ENCODE measurements at places on chromosomes 12 and 14. TPM values are rescaled to one million over a fixed set of nuclear protein-coding genes. Genes with fewer than 3 reads are reported as not detected.
A peak's percentile ranks its signal among the peaks of the same experiment; 100 is the strongest.

DNA sequence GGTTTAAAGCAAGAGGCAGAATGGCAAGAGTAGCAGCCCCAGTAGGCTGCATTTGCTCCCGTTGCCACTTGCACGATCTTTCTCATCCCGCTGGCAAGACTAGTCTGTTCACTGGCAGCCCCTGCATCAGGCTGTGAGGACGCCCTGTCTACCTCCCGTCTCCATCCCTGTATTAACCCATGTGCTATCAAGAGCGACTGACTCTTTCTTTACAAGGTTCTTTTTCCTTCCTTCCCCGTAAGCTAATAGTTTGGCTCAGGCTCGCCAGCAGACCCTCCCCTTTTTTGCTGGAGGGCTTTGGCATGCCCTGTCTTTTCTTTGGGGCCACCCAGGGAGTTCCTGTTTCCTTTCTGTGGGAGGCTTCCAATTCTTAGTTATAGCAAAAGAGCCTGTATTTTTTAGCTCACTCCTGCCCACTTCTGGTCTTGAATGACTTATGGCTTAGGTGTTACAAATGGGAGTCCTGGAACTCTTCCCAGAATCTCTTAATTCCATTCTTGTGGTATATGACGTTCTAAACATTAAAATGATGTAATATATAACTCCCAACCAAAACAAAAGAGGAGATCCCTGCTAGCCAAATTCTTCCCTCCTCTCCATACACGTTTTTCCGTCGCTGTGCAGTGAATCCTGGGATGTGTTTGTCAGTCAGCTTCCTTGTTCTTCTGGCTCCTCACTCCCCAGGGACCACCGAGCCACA, 149.0 kb downstream of the PRKCH start:
- DNase-seq: peak; percentile 86

TUBA1A gene
- 884 TPM for total RNA-seq

GRCh38 chr12:115771065-115771464, 506.4 kb downstream of the MED13L start:
- DNase-seq: no peak

DNA sequence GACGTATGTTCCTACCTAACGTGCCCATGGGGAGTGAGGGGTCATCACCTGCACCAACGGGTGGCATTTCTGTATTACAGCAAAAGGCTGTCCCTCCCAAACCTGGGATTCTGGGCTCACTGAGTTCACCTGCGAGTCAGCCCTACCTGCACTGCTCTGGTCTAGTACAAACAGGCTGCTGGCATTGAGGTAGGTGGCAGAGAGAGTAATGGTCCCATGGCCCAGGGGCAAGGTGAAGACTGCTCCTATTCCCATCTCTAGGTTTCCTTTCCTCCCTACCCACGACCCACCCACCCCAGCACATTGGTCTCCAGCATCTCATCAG, 421 bp downstream of the SUOX start:
- no peak for DNase-seq

GRCh38 chr12:111224186-111225066, 144.5 kb downstream of the PHETA1 start:
- no peak for DNase-seq

DNA sequence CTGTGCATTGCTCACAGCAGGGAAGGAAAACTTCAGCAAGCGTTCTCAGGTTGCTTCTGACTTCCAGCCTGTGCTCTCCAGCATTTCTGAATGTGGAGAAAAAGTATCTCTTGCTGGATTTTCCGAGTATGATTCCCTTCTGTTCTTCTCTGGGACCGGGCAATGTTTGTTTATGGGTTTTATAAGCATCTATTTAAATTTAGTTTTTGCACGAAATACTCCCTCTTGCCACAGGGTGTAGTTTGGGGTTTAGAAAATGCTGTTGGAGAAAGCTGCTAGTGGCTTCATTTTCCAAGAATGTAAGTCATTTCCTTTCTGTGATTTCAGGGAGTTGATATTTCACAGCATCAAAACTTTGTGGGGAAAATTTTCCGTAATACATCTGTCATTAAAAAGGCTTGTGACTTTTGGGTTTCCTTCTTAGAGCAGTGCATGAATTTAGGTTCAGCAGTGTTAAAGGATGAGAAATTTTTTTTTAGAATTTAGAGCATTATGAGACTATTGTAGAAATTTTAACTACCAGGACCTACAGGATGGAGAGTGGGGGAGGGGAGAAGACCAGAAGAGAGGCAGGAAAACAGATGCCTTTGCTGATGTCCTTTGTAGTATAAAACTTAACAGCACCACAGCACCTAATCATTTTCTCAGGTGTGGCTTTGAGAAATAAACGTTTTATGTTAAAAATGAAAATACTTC, 1.5 kb downstream of the FRMD6 start:
- peak; percentile 49 for DNase-seq

FOXN4 gene
- not detected for total RNA-seq

DNA sequence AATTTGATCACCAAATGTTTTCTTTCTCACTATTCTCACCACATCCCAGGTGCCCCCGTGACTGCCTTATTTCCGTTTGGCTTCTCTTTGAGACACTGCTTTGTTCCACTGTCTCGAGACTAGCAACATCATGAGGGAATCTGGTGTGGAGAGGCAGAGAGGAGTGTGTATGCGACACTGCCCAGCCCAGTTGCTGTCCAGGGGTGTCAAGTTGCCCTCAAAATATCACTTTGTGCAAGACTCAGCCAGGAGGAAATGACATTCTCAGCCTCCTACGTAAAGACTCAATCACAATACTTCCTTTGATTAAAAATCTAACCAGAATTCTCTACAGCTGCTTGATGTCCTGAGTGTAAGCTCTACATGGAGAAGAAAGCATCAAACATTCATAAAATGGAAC, 48.2 kb upstream of the EEA1 start:
- DNase-seq: no peak

SAMD15 gene
- 1.9 TPM for total RNA-seq

TAS2R13 gene
- total RNA-seq: 0.36 TPM

DNA sequence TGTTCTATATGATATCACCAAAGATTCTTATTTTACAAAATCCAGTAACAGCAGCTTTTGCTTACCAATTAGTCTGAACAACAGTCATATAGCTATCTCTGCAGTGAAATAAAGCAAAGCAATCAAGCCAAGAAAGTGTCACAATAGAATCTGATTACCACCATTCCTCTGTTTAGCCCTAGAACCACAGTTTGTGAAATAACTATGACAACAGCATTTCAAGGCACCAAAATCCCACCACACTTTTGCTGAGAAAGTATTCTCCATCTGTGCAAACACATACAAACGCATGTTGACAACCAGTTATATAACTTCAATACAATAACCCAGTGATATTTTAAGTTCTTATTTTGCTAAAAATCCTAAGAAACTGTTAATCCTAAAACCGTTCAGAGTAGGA, 7.4 kb downstream of the PPP1R13B start:
- DNase-seq: no peak

JAG2 gene
- total RNA-seq: 9.8 TPM

DNA sequence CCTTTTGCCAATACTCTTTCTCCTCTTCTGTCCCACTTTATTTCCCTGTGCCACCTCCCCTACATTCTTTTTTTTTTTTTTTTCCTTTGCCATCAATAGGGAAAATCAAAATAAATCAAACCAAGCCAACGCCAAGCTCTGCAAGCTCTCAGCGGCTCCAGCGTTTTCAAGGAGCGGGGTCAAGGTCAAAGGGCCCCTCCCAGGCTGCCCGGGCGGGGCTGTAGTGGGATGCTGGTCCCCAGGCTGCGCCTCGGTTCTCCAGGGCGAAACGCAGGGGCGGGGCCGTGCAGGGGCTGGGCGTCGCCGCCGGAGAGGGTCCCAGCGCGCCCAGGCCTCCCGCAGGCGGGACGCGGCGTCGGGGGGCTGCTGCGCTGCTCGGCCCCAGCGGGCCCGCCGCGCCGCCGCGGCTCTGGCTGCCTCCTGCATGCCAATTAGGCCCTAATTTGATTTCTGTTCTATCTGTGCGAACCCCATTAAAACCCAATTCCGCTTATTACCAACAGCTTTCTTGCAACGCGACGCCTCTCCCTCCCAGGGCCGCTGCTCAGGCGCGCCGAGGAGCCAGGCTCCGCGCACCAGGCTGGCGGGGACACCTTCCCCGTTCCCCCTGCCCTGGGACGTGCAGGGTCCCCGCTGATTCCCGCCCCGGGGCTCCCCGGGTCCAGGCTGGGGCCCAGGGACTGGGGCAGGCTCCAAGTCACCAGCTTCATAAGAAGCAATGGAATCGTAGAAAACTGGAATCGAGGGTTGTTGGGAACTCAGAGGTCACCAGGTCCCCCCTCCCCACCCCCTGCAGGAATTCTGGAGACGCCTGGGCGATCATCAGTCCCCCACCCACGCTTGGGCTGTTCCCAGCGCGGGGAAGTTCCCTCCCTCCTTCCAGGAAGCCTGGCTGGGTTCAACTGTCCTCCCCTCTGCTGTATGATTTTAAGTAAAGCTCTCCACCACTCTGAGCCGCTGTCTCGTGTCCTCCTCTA, 50.7 kb upstream of the MAP1LC3B2 start:
- no peak for DNase-seq

DNA sequence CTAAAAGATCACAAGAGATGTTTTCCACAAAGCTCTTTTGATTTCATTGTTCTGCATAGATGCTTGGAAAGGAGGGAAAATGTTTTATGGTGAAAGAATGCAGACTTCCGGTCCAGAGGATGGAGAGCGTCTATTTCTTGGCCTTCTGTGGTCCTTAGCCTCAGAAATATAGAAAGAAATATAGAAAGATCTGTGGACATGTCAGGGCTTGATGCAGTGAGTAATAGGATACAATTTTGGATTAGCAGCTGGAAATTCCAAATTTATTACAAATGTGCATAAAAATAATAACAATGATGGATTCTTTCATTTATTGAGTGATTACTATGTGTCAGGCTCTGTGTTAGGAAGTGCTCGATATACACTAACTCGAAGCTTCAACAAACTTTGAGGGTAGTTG, 20.2 kb downstream of the AKAP6 start:
- no peak for DNase-seq

ERBB3 gene
- total RNA-seq: 0.64 TPM

DNA sequence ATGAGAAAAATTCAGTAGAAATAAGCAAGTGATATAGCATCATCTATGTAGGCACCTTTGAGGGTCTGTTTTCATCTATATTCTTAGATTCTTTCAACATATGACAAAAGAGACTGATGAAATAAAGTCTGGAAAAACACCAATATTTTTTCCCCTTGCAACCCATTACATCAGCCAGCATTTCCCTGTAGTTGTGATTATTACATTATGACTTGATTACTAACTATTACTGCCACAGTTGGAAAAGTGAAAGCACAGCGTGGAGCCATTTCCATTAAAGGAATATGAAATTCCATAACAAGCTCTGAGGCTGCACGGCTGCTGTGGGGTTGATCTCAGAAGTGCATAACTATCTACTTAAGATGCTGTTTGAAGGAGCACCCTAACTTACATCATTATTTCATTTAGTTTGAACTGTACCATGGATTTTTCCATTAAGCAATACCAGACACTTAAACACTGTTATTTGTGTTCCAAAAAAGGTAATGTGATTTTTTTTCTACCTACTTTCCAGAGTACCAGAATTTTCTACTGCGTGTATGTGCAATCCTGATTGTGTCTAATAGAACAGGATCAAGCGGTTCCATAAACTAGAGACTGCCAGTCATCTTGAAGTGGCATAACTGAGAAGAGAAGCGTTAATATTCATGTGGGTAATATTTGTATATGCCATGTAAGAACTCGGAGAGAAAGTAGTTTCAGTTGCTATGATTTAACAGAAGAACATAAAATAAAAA, 405.5 kb downstream of the MDGA2 start:
- no peak for DNase-seq

DNA sequence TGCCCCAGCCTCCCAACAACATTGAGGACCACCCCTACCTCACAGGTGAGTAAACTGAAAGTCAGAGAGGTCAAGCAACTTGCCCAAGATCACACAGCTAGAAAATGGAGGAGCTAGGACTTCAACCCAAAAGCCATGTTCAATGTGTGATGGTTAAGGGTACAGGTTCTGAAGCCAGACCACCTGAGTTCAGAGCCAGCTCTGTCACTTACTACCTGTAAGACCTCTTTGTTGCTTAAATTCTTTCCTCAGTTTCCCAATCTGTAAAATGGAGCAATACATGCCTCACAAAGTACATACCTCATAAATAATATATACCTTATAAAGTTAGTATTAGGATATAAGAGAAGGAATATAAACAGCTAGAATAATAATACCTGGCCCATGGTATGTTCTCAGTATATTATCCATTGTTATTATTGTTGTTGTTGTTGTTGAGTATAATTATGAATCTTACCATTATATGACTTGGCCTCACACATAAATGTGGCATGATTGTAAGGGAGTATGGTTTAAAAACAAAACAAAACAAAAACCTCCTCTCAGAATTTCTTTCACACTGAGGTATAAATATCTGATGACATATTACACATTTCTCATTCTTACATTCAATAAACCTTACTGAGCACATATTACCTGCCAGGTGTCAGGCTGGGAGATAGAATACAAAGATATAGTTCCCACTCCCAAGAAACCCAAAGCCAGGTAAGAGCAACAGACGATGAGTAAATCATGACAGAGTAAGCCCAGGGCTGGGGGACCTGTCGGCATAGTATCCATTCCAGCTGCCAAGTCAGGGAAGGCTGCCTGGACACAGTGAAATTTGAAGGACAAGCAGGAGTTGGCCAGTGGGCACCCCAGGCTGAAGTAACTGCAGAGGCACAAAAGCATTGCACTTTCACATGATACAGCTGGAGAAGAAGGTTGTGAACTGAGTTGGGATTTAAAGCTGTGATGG, 19.6 kb downstream of the CMKLR1 start:
- DNase-seq: no peak

PPM1H gene
- total RNA-seq: 9.2 TPM

- DNase-seq: peak; percentile 46
These were observed 19.3 kb downstream of the CTSG start for GRCh38 chr14:24556756-24557155.

GRCh38 chr14:73780391-73780790, 66.2 kb upstream of the PNMA1 start:
- no peak for DNase-seq

POTEG gene
- total RNA-seq: not detected

- no peak for DNase-seq
These were observed 1.9 kb downstream of the KLRF2 start for GRCh38 chr12:9883175-9883574.

- no peak for DNase-seq
These were observed 142.4 kb downstream of the DACT1 start for GRCh38 chr14:58780185-58780584.

NGB gene
- not detected for total RNA-seq

GRCh38 chr12:128611736-128612135, 212.0 kb downstream of the SLC15A4 start:
- no peak for DNase-seq

OAS1 gene
- total RNA-seq: 5.1 TPM

PTPN6 gene
- 0.31 TPM for total RNA-seq

GRCh38 chr12:93785249-93786010, 108.3 kb downstream of the CRADD start:
- DNase-seq: peak; percentile 96

PPP1R12A gene
- total RNA-seq: 59.9 TPM

- DNase-seq: peak; percentile 28
These were observed 17.4 kb downstream of the SDSL start for GRCh38 chr12:113439606-113440030.

TOMM20L gene
- not detected for total RNA-seq

GRCh38 chr12:5220099-5220498, 176.4 kb downstream of the KCNA5 start:
- no peak for DNase-seq

ARHGEF25 gene
- 23.0 TPM for total RNA-seq

- peak; percentile 5 for DNase-seq
These were observed 1.4 kb downstream of the CHPT1 start for GRCh38 chr12:101698800-101699347.

SPTB gene
- total RNA-seq: 2.0 TPM

GRCh38 chr12:43337571-43338444, 214.2 kb downstream of the ADAMTS20 start:
- no peak for DNase-seq

NOVA1 gene
- total RNA-seq: not detected

TMEM179 gene
- 0.43 TPM for total RNA-seq

- DNase-seq: no peak
These were observed 189.0 kb downstream of the FOXA1 start for GRCh38 chr14:37406095-37406494.

Measured in A172 (cell line).